Effector CD4-positive, alpha-beta T cell (primary cell): ENCODE measurements at places on chromosomes 1 and 21.

DNA sequence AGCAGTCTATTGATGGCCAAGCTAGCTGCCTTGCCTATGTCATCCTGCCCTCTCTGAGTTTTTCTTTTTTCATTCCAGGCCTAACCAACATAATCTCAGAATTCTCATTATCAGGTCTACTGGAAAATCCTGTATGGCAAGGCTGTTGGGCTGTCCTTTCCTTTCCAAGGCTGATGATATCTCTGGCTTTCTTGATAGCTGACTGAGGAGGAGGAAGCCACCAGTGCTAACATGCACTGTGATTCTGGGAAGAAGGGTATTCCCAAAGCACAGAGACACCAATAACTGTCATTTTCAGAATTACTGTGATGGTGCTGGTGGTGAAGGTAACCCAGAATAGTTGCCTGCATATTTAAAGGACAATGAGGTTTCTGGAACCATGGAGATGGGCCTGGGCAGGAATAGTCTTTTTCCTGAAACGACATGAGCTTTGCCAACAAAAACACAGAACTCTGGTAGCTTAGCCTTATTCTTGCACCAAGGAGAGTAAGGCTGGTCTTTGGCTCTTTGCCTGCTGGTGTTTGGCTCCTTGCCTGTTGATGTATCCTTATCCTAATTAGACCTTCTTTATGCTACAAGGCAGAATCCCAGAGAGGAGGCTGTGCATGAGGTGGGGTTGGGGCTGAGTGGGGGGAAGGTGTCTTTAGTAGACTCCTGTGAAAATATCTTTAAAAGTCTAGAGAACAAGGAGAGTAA lies 157.4 kb downstream of the TNFSF18 start:
- no peak for DNase-seq

- DNase-seq: peak; percentile 28
These were observed 31.3 kb downstream of the SMAP2 start for GRCh38 chr1:40404670-40405462.

- no peak for DNase-seq
These were observed 116.5 kb downstream of the TBX15 start for GRCh38 chr1:118871582-118872171.

- no peak for DNase-seq
These were observed 6.8 kb downstream of the PCP4L1 start for GRCh38 chr1:161265305-161265704.

DNA sequence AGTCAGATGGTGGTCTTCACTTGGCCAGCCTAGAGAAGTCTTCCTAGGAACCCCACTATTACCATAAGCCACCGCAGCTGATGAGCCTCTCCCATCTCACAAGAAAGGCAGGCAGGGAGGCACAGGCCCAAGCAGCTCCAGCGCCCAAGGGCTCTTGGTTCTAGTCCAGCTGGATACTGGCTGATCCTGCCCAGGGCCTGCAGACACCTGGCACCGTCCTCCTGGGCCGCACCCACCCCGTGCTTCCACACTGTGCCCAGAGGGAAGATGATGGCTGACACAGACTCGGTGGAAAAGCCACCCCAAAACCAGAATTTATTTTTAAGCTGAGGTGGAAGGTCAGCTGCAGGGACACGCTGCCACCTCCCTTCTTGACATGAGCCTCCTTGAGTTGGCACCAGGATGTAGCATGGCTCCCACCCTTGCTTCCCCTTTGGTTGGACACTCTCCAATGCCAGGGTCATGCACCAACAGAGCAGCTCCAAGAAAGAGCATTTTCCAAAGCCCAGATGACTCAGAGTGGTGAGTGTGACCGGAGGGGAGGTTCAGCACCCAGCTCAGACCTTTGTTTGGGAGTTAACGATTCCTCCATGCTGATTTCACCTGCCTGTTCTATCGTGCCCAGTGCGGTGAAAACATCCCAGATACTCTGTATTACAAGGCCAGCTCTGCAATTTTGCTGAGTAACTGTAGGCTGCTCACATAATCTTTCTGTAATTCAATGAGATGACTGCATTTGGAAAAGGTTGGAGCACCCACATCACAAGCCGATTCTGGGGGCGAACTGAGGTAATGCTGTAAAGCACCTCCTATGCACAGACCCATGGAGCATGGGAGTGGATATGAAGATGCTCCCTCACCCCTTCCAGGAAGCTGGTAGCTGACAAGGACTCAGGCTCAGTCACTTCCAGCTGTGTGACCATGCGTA lies 63.1 kb upstream of the SLC2A1 start:
- no peak for DNase-seq

- DNase-seq: no peak
These were observed 22.3 kb downstream of the XCL2 start for GRCh38 chr1:168521401-168522000.

DNA sequence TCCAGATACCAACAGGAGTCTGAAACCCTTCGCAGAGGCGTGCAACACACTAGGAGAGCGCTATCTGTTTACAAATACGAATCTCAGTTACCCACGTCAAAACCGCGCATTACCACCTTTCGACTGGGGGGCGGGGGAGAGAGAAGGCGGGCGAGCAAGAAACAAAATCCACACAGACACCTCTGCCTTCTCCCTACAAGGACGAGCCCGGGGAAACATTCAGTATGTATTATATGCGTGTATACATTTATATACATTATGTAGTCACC lies 722 bp downstream of the TUT4 start:
- peak; percentile 72 for DNase-seq

- no peak for DNase-seq
These were observed 73.2 kb upstream of the CNIH3 start for GRCh38 chr1:224542783-224543440.

GRCh38 chr1:226216056-226216455 lies 7.4 kb upstream of the MIXL1 start:
- DNase-seq: no peak

DNA sequence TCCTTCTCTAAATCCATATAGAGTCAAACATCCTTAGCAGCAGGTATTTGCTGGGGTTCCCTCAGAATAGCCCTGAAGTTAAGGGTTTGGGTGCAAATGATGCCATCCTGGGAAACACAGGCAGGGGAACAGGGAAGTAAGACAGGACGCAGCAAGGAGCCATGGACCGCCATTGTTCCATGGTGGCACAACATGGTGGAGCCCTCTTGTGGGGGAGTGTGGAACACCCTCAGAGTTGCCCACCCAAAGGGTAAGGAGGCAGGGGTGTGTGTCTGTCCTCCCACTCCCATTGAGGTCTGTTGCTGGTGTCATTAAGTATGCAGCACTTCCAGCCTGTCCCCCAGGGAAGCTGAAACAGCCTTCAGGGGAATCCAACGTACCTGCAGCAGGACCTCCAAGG lies 20.4 kb upstream of the RCAN1 start:
- no peak for DNase-seq
